PC-9 (cell line): ENCODE measurements at places on chromosomes 5 and 9. TPM values are rescaled to one million over a fixed set of nuclear protein-coding genes. Genes with fewer than 3 reads are reported as not detected.

GRCh38 chr9:129258124-129258822 is 80.2 kb upstream of the IER5L start:
- H3K27ac ChIP-seq: no peak overlapping the region
- peak overlapping the region; percentile 50 for H3K4me3 ChIP-seq
- H3K27me3 ChIP-seq: 0 out of 2 replicates have a peak, but pooled peaks cover 5% of the 10 kb centered on the region
- H3K36me3 ChIP-seq: no peaks in the 10 kb centered on the region
- DNase-seq: peak; percentile 90
- peaks cover 16% of the 10 kb centered on the region for H3K4me1 ChIP-seq

DNA sequence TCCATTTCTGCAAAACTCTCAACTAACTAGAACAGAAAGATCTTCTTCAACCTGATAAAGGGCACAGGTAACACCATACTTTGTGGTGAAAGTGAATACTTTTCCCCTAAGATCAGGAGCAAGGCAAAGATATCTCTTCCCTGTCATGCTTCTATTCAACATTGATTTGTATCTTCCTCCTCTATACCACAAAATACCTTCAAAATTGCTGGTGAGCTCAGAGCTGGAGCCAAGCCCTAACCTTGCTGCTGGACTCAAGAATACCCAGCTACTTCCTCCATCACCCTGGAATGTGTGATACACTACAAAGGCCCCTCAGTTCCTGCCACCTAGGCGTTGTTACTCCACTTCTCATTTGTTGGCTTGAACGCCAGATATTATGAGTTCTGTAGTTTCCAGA is 499.0 kb downstream of the ACTL7B start:
- no peaks in the 10 kb centered on the region for H3K36me3 ChIP-seq
- no peak overlapping the region for H3K4me3 ChIP-seq
- no peak for DNase-seq
- no peak overlapping the region for H3K27ac ChIP-seq

- no peak for DNase-seq
- peaks cover 12% of the 10 kb centered on the region for H3K4me1 ChIP-seq
- no peaks in the 10 kb centered on the region for H3K36me3 ChIP-seq
These were observed 403.1 kb upstream of the TRPC7 start for GRCh38 chr5:136768457-136768856.

DNA sequence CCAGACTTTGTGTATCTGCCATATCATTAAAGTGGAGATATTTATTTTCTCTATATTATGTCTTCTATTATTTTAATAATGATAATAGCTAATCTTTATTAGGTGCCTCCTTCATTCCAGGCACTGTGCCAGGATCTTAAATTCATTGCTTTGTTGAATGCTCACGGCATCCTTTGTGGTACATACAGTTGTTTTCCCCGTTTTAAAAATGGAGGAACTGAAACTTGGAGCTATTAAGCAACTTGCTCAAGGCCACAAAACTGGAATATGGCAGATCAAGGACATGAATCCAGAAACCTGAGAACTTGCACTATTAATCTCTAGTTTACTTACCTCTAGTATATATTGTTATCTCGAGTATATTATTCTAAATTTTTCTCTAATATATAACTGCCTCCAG is 41.5 kb upstream of the PPP3R2 start:
- H3K36me3 ChIP-seq: no peaks in the 10 kb centered on the region
- no peak for DNase-seq
- H3K27ac ChIP-seq: no peak overlapping the region

GRCh38 chr5:112646139-112646936 is 91.3 kb upstream of the APC start:
- H3K4me3 ChIP-seq: no peak overlapping the region
- no peak overlapping the region for H3K27ac ChIP-seq
- no peak for DNase-seq
- H3K27me3 ChIP-seq: no peaks in the 10 kb centered on the region
- no peaks in the 10 kb centered on the region for H3K4me1 ChIP-seq

DNA sequence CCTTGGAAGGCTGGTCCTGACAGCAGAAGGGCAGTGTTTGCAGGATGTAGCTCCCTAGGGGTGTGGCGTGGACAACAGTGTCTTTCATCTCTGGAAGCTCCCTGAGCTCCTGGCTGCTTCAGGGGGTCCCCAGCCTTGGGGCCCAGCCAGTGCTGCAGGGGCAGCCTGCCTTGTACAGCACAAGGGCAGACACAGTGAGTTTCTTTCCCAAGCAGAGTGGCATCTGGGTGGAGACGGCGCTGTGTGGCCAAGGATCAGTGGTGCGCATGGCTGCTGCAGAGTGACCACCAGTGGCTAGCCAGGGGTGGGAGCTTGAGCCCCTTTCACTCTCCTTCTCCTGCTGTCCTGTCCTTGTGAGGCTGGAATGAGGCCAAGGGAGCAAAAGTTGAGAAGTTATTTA is 7.6 kb upstream of the IRX4 start:
- no peak for DNase-seq
- H3K36me3 ChIP-seq: no peaks in the 10 kb centered on the region
- H3K4me1 ChIP-seq: no peaks in the 10 kb centered on the region
- H3K27me3 ChIP-seq: peaks cover 88% of the 10 kb centered on the region

DNA sequence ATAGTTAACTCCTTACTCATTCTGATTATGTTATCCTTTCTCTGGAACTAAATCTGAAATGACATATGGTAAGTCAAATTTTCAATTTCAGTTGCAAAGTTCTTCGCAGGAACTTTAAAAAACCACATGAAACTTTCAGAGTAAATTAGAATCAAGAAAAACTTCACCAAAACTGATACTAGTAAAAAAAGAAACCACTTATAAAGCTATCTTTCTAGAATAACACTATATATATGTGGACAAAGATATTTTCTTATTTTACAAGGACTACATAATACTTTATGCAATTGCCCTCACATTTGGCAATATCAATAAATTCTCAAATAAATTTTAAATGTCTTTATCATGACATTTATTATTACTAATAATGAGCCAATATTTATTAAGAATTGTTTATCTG is 1847.1 kb upstream of the NUDT12 start:
- no peak overlapping the region for H3K27ac ChIP-seq
- no peaks in the 10 kb centered on the region for H3K27me3 ChIP-seq
- no peaks in the 10 kb centered on the region for H3K36me3 ChIP-seq
- no peak overlapping the region for H3K4me3 ChIP-seq
- no peak for DNase-seq

- H3K4me1 ChIP-seq: no peaks in the 10 kb centered on the region
- no peak overlapping the region for H3K27ac ChIP-seq
- DNase-seq: no peak
These were observed 1021.9 kb downstream of the CDH12 start for GRCh38 chr5:21831145-21831787.

DNA sequence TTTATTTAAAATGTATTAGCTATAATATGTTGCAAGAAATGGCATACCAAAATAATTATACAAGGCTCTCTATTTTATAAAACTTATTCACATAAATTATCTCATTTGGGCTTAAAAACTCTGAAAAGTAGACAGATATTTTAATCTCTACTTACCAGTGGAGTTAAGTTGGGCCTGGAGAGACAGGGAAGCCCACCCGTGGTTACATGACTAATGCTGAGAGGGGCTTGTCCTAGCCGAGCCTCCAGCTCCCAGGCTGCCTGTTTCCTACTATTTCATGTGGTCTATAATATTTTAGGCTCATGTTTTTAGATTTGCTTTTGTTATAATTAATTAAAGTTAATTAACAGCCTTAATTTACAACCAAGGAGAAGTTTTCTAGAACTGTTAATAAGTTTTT is 20.9 kb upstream of the ASPN start:
- H3K4me3 ChIP-seq: no peak overlapping the region
- H3K27ac ChIP-seq: no peak overlapping the region
- DNase-seq: no peak
- no peaks in the 10 kb centered on the region for H3K27me3 ChIP-seq
- peaks cover 39% of the 10 kb centered on the region for H3K4me1 ChIP-seq

DNA sequence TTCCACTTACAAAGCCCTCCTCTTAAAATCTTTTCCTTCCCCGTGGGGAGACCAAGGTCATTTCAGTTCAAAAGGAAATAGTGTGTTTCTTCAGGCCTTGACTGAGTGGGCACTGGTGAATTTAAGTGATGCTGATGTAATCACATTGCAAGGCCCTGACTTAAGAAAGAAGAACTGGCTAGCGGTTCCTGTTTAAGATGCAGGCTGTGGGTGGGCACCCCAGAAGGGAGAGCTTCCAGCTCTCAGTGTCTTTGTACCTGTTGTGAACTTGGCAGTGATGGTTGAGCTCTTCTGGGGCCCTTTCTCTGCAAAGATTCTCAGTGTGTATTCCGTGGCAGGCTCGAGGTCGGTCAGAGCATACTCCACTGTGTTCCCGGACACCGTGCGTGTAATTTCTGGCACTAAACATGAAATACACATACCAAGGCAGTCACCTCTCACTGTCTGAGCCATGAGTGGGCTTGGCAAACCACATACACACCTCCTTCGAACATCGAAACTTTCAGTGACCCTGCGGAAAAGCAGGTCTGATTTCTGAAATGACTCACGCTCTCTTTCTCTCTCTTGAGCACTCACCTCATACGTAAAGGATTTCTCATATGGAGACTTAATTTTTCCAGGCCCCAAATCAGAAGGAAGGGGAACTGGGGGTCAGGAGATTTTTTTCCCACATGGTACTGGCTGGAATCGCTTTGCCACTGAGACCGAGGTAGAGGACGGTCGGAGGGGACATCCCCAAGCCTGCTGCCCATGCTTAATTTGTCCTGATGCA is 81.9 kb downstream of the TNC start:
- no peaks in the 10 kb centered on the region for H3K36me3 ChIP-seq
- H3K27ac ChIP-seq: no peak overlapping the region
- H3K4me3 ChIP-seq: no peak overlapping the region
- no peak for DNase-seq
- H3K4me1 ChIP-seq: no peaks in the 10 kb centered on the region

DNA sequence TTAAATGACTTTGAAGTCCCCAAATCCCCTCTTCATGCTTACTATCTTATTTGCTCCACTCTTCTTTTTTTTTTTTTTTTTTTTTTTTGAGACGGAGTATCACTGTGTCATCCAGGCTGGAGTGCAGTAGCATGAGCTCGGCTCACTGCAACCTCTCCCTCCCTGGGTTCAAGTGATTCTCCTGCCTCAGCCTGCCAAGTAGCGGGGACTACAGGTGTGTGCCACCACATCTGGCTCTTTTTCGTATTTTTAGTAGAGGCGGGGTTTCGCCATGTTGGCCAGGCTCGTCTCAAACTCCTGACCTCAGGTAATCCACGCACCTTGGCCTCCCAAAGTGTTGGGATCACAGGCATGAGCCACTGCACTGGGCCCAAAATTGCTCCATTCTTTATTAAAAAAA is 51.0 kb downstream of the ST8SIA4 start:
- H3K4me3 ChIP-seq: no peak overlapping the region
- H3K27me3 ChIP-seq: no peaks in the 10 kb centered on the region
- H3K27ac ChIP-seq: no peak overlapping the region
- no peaks in the 10 kb centered on the region for H3K4me1 ChIP-seq

GRCh38 chr5:56406221-56406620 is 173.1 kb upstream of the ANKRD55 start:
- no peak overlapping the region for H3K4me3 ChIP-seq
- H3K4me1 ChIP-seq: peaks cover 15% of the 10 kb centered on the region; the same call in 1 of the 2 replicates
- H3K27ac ChIP-seq: no peak overlapping the region
- no peaks in the 10 kb centered on the region for H3K36me3 ChIP-seq
- no peak for DNase-seq

GRCh38 chr5:164052536-164053093 is 547.2 kb downstream of the MAT2B start:
- no peak overlapping the region for H3K4me3 ChIP-seq
- H3K4me1 ChIP-seq: no peaks in the 10 kb centered on the region

DNA sequence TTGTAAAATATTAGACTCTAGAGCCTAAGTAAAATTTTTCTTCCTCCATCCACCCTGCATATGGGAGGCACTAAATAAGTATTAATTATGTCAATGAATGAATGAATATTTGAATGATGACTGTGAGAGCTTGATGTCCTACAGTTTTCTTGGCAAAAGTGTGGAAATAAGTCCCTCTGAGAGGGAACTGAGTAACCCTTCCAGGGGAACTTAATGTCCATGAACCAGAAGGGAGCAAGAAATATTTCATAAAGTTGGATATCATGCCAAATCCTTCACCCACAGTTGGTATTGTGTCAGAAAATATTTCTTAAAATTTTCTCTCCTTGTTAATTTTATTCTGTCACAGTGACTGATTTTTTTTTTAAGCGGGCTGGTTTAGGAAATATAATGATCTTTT is 36.6 kb downstream of the NNT start:
- no peaks in the 10 kb centered on the region for H3K36me3 ChIP-seq
- H3K4me1 ChIP-seq: no peaks in the 10 kb centered on the region
- H3K27ac ChIP-seq: no peak overlapping the region
- H3K4me3 ChIP-seq: no peak overlapping the region

GRCh38 chr5:12315461-12315860 is 411.2 kb upstream of the CTNND2 start:
- DNase-seq: no peak
- no peak overlapping the region for H3K4me3 ChIP-seq
- H3K27ac ChIP-seq: no peak overlapping the region

GRCh38 chr5:143551820-143552251 is 148.3 kb upstream of the NR3C1 start:
- H3K27ac ChIP-seq: no peak overlapping the region
- no peak overlapping the region for H3K4me3 ChIP-seq
- no peaks in the 10 kb centered on the region for H3K27me3 ChIP-seq
- no peak for DNase-seq
- H3K4me1 ChIP-seq: 0 out of 2 replicates have a peak, but pooled peaks cover 4% of the 10 kb centered on the region

DNA sequence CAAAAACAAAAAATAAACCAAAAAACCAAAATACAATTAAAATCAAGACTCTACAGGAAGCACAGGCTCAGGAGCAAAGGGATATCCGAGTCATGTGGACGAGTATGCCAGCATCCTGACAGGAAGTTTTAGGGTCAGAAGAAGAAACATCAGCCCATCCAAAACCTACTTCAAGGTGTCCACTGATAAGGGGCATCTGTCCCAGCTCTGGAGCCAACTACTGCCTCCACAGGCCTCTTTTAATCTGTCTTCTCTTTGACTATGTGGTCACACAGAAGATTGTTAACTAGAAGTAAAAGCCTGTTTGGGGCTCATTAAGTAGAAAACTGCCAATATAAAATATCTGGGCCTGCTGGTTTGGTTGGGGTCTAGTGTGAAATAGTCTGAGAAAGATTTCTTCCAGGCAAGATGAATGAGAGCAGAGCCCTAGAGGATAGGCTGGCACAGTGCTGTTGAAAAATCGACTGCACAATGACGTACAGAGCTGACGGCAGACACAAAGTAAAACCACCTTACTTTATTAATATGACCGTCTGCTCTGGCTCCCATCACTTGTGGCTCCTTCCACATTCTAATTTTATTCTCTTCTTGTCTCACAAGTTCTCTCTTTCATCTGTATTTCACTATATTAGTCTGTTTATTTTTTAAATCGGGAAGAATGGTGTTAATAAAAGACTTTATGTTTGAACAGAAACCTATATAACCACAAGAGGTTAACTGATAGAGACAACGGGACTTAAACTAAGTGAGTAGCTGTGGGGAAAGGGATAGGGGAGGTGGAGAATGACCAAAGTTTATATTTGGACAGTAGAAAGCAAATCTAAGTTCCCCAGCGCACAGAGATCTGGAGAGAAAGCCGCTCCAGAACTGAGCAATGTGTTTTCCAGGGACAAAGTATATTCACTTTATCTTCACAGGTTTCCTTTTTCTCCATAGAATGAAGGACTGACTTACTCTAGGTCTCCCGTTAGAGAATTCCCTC is 22.9 kb upstream of the MSH3 start:
- H3K27ac ChIP-seq: no peak overlapping the region
- no peak overlapping the region for H3K4me3 ChIP-seq
- H3K4me1 ChIP-seq: no peaks in the 10 kb centered on the region
- H3K36me3 ChIP-seq: peaks cover 12% of the 10 kb centered on the region
- H3K27me3 ChIP-seq: no peaks in the 10 kb centered on the region

Gene LCN15
- total RNA-seq: not detected in 2 replicates

Gene LRRC70
- 0.98 and 1.1 TPM in 2 replicates for total RNA-seq

Gene FAM153A
- not detected in 2 replicates for total RNA-seq

Gene BSPRY
- total RNA-seq: 28.8 and 29.3 TPM in 2 replicates

Gene CCIN
- not detected in 2 replicates for total RNA-seq

Gene PELO
- total RNA-seq: 19.8 and 21.5 TPM in 2 replicates
